ENCODE measurements at places on chromosomes 11 and 22. TPM values are rescaled to one million over a fixed set of nuclear protein-coding genes. Genes with fewer than 3 reads are reported as not detected.

DNA sequence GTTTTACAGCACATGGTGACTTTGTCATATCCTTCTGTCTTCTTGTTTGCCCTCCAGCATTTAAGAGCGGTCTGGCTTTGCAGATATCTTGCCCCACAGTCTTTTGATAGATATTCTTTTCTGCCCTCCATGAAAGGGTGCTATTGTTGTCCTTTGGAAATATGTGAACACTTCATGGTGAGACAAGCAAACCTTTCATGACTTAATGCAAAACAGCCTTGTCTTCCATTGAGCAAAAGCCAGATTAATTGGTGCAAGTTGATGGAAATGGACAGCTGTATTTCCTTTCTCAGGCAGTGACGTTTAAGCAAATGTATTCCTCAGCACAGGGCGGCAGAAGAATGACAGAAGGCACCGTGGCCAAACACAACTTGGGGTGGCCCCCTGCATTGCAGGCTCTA lies 4.4 kb downstream of the DCPS start:
- no peak overlapping the region for H3K27ac ChIP-seq
- no peak for DNase-seq
- H3K36me3 ChIP-seq, result peaks cover 13% of the 10 kb centered on the region
- H3K4me1 ChIP-seq, result peaks cover 48% of the 10 kb centered on the region
- H3K27me3 ChIP-seq, result no peaks in the 10 kb centered on the region
- no peak overlapping the region for H3K4me3 ChIP-seq

GRCh38 chr11:28903716-28904115 lies 795.5 kb downstream of the METTL15 start:
- no peaks in the 10 kb centered on the region for H3K27me3 ChIP-seq
- no peaks in the 10 kb centered on the region for H3K4me1 ChIP-seq
- DNase-seq, result no peak
- no peak overlapping the region for H3K4me3 ChIP-seq
- H3K27ac ChIP-seq, result no peak overlapping the region
- no peaks in the 10 kb centered on the region for H3K36me3 ChIP-seq

- DNase-seq, result no peak
- H3K36me3 ChIP-seq, result no peaks in the 10 kb centered on the region
- H3K4me1 ChIP-seq, result no peaks in the 10 kb centered on the region
- peaks cover 5% of the 10 kb centered on the region for H3K27me3 ChIP-seq
- no peak overlapping the region for H3K4me3 ChIP-seq
Observed at GRCh38 chr11:12458042-12458441, 80.7 kb downstream of the PARVA start.

GRCh38 chr11:89442801-89443200 lies 48.4 kb downstream of the NOX4 start:
- no peaks in the 10 kb centered on the region for H3K36me3 ChIP-seq
- H3K4me1 ChIP-seq, result no peaks in the 10 kb centered on the region
- H3K27ac ChIP-seq, result no peak overlapping the region
- H3K27me3 ChIP-seq, result no peaks in the 10 kb centered on the region
- no peak for DNase-seq
- H3K4me3 ChIP-seq, result no peak overlapping the region

GRCh38 chr11:29452146-29452545 lies 564.7 kb downstream of the KCNA4 start:
- DNase-seq, result no peak
- no peaks in the 10 kb centered on the region for H3K36me3 ChIP-seq
- H3K4me1 ChIP-seq, result no peaks in the 10 kb centered on the region
- no peak overlapping the region for H3K4me3 ChIP-seq
- H3K27ac ChIP-seq, result no peak overlapping the region

DNA sequence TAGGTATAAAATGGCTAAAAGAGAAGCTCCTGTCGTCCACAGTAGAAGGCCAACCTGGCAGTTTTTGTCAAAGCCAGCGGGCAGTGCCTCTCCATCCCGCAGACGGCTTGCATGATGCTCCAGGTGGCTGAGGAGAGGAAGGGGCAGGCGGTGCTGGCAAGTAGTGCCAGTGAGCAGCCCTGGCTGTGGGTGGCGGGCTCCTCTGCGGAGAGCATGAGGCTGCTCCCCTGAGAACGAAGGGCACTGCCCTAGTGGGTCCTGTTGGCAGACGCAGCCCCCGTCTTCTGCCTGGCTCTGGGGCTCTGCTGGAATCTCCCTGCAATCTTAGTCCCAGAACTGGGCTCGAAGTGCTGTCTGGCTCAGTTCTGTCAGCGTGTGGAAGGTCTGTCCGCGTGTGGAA lies 50.9 kb downstream of the SBF1 start:
- no peaks in the 10 kb centered on the region for H3K27me3 ChIP-seq
- no peak for DNase-seq
- peaks cover 6% of the 10 kb centered on the region for H3K4me1 ChIP-seq
- no peak overlapping the region for H3K4me3 ChIP-seq

GRCh38 chr11:115623021-115623451 lies 118.8 kb upstream of the CADM1 start:
- H3K4me1 ChIP-seq, result no peaks in the 10 kb centered on the region
- H3K27ac ChIP-seq, result no peak overlapping the region
- no peaks in the 10 kb centered on the region for H3K27me3 ChIP-seq
- H3K36me3 ChIP-seq, result no peaks in the 10 kb centered on the region
- DNase-seq, result no peak

DNA sequence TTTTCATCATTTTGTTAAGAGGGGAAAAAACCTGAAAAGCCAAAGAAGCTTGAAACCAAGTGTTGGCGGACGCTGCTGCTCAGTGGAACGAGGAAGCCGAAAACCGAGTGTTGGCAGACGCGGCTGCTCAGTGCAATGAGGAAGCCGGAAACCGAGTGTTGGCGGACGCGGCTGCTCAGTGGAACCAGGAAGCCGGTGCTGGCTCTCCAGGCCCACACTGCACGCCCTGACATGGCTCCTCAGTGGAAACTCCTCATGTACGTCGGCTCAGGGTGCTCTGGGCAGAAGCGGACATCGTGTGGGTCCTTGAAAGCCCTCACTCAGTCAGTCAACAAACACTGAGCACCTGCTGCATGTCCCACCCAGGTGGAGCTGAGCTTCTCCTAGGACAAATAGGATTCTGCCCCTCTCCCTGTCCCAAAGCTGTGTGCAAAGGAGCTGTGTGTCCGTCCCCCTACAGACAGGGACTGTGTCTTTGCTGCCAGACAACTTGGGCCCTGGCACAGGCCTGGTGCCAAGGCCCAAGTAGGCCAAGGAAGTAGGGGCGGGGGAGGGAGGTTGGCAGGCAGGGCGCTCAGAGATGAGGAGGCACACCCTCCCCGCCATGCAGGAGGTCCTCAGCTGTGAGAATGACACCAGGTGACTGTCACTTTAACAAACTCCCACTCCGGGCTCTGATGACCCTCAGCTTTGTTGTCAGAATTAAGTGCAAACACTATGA lies 37.3 kb downstream of the PHF21B start:
- H3K27ac ChIP-seq, result no peak overlapping the region
- no peaks in the 10 kb centered on the region for H3K36me3 ChIP-seq
- peaks cover 14% of the 10 kb centered on the region for H3K27me3 ChIP-seq
- peak; percentile 41 for DNase-seq
- no peaks in the 10 kb centered on the region for H3K4me1 ChIP-seq

Gene LDHAL6A
- not detected for total RNA-seq

Gene POU2AF1
- 2.5 TPM for total RNA-seq

DNA sequence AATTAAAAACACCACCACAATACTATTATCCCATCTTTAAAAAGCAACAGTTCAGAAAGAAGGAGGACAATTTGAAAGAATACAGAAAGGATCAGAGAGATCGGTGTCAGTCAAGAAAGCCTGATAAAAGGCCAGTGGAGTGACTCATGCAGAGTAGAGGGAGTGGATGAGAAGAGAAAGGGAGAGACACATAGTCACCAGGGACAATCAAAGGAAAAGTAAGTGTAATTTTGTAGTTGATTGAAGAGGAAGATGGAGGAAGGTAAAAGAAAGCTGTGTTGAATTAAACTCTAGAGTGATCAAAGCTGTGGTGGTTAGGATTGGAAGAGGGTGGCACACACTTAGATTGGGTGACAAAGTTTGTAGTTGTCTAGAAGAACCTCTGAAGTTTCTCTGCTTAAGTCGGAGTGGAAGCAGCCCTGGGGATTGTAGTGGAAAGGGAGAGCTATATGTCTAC lies 14.1 kb downstream of the SPECC1L start:
- H3K4me3 ChIP-seq, result peak overlapping the region; percentile 59
- no peak overlapping the region for H3K27ac ChIP-seq
- H3K27me3 ChIP-seq, result no peaks in the 10 kb centered on the region

DNA sequence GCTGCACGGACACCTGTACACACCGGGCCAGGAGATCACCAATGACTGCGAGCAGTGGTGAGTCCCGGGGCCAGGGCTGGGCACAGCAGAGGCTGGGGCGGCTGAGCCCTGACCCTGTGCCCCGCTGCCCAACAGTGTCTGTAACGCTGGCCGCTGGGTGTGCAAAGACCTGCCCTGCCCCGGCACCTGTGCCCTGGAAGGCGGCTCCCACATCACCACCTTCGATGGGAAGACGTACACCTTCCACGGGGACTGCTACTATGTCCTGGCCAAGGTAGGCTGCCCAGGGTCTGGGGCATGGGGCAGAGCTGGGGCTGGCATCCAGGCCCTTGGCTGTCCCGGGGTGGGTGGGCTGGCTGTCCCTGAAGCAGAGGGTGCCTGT lies 7.7 kb downstream of the MUC2 start:
- H3K4me1 ChIP-seq, result no peaks in the 10 kb centered on the region
- no peaks in the 10 kb centered on the region for H3K27me3 ChIP-seq
- DNase-seq, result no peak

GRCh38 chr11:119027561-119028345 lies 2.9 kb downstream of the SLC37A4 start:
- no peak overlapping the region for H3K4me3 ChIP-seq
- H3K36me3 ChIP-seq, result peaks cover 12% of the 10 kb centered on the region
- no peak overlapping the region for H3K27ac ChIP-seq
- peaks cover 50% of the 10 kb centered on the region for H3K4me1 ChIP-seq

- DNase-seq, result no peak
- H3K27me3 ChIP-seq, result peaks cover 8% of the 10 kb centered on the region
- H3K4me3 ChIP-seq, result no peak overlapping the region
Observed at GRCh38 chr11:126857860-126858808, 142.4 kb downstream of the KIRREL3 start.

- H3K4me3 ChIP-seq, result no peak overlapping the region
- no peak for DNase-seq
- H3K36me3 ChIP-seq, result peaks cover 1% of the 10 kb centered on the region
- no peaks in the 10 kb centered on the region for H3K4me1 ChIP-seq
Observed at GRCh38 chr11:24748261-24748660, 251.4 kb downstream of the LUZP2 start.

DNA sequence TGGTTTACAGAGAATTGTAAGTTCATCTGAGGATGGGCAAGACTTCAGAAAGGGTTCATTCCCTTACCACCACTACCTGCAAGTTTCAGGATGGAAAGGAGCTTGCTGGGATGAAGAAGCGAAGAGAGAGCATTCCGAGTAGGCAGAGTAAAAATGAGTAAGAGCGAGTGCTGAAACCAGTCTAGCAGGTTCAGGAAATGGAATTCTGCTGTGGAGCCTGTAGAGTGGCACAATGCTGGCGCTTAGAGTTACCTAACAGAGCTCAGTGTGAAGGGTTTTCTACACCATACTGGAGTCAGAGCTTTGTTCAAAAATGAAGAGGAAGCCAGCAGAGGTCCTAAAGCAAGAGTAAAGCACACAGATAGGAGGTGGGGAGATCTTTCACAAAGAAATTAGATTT lies 179.2 kb upstream of the ZC3H12C start:
- H3K36me3 ChIP-seq, result no peaks in the 10 kb centered on the region
- no peaks in the 10 kb centered on the region for H3K27me3 ChIP-seq
- no peak for DNase-seq
- no peak overlapping the region for H3K27ac ChIP-seq
- H3K4me3 ChIP-seq, result no peak overlapping the region

- peaks cover 37% of the 10 kb centered on the region for H3K4me1 ChIP-seq
- H3K27me3 ChIP-seq, result no peaks in the 10 kb centered on the region
- H3K36me3 ChIP-seq, result peaks cover 12% of the 10 kb centered on the region
- peak overlapping the region; percentile 85 for H3K27ac ChIP-seq
Observed at GRCh38 chr11:267491-267994, 10.7 kb upstream of the NLRP6 start.

DNA sequence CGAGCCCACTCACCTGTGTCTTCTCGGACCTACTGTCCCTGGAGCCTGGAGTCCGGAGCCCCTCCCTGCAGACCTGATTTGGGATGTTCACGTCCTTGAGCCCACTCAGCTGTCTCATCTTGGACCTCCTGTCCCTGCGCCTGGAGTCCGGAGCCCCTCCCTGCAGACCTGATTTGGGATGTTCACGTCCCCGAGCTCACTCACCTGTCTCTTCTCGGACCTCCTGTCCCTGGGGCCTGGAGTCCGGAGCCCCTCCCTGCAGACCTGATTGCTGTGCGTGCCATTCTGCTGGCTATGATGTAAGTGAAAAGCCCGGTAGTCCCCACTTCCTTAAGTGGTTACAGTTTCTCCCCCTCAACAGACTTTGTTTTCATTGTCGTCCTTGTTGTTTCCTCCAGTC lies 867.1 kb downstream of the BRD1 start:
- peaks cover 3% of the 10 kb centered on the region for H3K36me3 ChIP-seq
- peaks cover 52% of the 10 kb centered on the region for H3K27me3 ChIP-seq
- H3K4me3 ChIP-seq, result no peak overlapping the region
- no peak overlapping the region for H3K27ac ChIP-seq

DNA sequence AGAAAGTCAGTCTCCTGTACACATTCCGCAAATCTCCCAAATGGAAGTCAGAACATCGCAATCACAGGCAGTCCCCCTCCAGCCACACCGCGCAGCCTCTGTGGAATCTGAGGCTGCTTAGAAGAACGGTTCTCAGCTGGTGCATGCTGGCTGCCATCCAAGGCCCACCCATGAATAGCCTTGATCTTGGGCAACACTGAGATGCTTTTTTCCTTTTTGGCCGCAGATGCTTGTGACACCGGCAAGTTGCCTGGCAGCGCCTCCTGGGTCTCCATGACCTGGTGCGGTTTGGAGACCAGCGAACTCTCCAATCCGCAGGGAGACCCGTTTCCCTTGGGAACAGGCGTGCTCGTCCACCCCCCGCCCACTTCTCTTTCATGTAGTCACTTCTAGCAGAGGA lies 26.3 kb upstream of the PHF21B start:
- no peaks in the 10 kb centered on the region for H3K36me3 ChIP-seq
- no peak overlapping the region for H3K27ac ChIP-seq
- DNase-seq, result no peak
- H3K4me3 ChIP-seq, result no peak overlapping the region
- peaks cover 7% of the 10 kb centered on the region for H3K27me3 ChIP-seq

DNA sequence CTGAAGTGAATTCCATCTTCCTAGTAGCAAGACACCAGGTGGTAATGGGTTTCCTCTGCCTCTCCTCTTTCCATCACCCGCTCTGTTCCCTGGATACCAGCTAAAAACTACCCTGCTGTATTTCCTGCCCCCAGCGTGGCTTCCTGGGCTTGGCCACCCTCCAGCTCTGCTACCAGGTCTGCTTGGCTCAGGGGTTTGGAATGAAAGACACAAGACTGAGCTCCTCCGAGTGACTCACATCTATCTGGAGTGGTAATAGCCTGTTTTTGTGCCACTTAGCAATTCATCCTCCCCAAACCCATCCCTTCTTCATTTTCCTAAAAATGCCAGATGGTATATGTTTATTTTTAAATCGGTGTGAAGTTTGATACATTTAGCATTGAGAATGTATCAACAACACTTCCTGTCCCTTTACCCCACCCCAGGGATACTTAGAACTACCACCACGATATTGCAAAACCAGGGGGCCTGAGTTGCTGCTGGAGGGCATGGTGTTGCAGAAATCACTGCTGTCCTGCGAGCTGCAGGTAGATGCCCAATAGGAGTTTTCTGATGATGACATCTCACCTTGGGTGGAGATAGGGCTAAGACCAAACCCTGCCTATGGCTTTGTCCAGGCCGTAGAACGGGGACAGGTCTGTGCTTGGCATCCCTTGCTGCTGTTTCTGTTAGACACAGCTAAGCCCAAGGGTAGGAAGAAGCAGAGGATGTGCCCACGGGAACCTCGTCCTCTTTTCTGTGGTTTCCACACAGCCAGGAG lies 7.5 kb upstream of the MICAL3 start:
- H3K4me3 ChIP-seq, result no peak overlapping the region
- H3K4me1 ChIP-seq, result no peaks in the 10 kb centered on the region
- no peaks in the 10 kb centered on the region for H3K36me3 ChIP-seq
- H3K27me3 ChIP-seq, result peaks cover 16% of the 10 kb centered on the region

Gene DAGLA
- total RNA-seq, result 0.09 TPM

Data from activated T-cell treated with anti-CD3 and anti-CD28 coated beads, Interleukin-2, amount 50 U/mL, for 72 hours (primary cell).